Left ventricle myocardium inferior (tissue), 1 donor: ENCODE measurements at places on chromosomes 13 and 19. TPM values are rescaled to one million over a fixed set of nuclear protein-coding genes. Genes with fewer than 3 reads are reported as not detected.

ITGBL1 gene
- total RNA-seq: 2.2 TPM

SYCN gene
- not detected for total RNA-seq

LILRA1 gene
- total RNA-seq: 0.22 TPM

AMER2 gene
- not detected for total RNA-seq

PLEKHF1 gene
- 27.8 TPM for total RNA-seq

CALM3 gene
- total RNA-seq: 294 TPM

HRC gene
- total RNA-seq: 1,040 TPM

CEACAM19 gene
- 2.2 TPM for total RNA-seq

C13orf42 gene
- not detected for total RNA-seq

CAPS gene
- 6.1 TPM for total RNA-seq

TEX29 gene
- not detected for total RNA-seq

RAVER1 gene
- total RNA-seq: 11.1 TPM

TMEM238 gene
- 0.69 TPM for total RNA-seq

KLHL1 gene
- not detected for total RNA-seq
